ENCODE measurements at places on chromosomes 7 and 10.

DNA sequence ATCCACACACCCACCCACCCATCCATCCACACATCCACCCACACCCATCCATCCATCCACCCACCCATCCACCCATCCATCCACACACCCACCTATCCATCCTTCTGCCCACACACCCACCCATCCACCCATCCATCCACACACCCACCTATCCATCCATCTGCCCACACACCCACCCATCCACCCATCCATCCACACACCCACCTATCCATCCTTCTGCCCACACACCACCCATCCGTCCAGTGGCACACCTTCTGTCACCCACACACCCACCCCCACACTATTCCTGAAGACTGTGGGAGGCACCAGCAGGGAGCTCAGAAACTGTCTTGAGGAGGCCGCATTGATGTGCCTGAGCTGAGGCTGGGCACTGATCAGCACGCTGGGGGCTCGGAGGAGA is 9.1 kb downstream of the TECPR1 start:
- DNase-seq = no peak

DNA sequence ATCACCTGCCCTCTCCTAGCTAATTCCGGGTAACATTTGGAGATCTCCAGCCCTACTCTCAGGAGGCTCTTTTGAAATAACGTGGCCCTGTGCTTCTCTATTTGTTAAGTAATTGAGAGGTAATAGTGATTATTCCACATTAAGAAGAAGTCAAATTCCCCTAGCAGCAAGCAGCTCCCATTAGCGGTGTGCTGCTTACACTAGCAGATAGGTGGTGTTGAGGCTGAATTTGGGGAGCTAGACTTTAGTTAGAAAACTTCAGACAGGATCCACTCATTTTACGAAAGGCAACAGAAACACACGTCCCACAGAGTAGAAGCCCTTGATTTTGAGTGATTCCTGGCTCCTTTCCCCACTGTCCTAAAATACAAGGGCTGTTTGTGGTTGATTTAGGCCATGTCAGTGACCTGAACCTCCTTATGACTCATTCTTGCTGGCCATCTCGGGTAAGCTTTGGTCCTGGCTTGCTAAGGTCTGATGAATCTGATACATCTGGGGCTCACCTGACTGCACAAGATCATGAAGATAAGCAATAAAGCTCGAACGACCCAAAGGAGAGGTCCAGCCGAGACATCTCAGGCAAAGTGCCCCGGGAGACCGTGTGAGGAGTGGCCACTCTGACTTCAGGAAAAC is 77.2 kb downstream of the FAM204A start:
- no peak for DNase-seq

- no peak for DNase-seq
Observed at GRCh38 chr10:122056431-122057094, 67.6 kb downstream of the TACC2 start.

DNA sequence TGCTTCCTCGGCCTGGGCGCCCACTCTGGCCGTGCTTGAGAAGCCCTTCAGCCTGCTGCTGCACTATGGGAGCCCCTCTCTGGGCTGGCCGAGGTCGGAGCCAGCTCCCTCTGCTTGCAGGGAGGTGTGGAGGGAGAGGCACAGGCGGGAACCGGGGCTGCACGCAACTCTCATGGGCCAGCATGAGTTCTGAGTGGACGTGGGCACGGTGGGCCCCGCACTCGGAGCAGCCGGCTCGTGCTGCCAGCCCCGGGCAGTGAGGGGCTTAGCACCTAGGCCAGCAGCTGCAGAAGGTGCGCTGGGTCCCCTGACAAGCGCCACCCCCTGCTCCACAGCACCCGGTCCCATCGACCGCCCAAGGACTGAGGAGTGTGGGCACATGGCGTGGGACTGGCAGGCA is 9.0 kb upstream of the PDK4 start:
- no peak for DNase-seq

GRCh38 chr7:159091480-159092475 is 52.9 kb downstream of the VIPR2 start:
- no peak for DNase-seq

DNA sequence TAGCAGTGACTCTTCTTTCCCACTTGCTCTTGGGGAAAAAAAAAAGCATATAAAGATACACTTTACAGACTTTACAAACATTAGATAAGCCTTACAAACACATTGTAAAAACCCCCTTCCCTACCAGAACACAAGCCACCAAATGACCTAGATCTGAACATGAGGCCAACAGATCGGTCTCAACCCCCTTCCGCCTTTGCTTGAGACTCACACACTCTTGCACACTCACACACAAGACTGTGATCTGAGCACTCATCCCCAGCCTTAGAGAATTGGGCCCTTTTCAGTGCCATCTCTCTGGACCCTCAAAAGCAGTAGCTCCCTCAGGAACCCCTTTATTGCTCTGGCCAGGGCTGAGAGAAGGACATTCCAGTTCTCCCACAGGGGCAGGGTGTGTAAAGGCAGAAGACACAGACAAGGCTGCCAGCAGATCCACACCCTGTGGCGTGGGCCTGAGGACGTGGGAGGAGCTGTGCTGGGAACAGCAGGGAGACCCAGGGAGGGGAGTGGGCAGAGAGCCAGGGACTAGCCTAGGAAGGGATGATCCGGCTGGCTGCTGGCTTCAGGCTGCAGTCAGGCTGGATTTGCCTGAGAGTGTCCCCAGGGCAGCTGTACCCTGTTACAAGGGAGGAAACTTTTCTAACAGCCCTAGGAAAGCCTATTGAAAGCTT is 206.7 kb downstream of the KIAA1217 start:
- no peak for DNase-seq

GRCh38 chr7:155291045-155291530 is 6.6 kb upstream of the INSIG1 start:
- DNase-seq = no peak

GRCh38 chr7:79681454-79681853 is 228.0 kb upstream of the MAGI2 start:
- no peak for DNase-seq

- no peak for DNase-seq
Observed at GRCh38 chr7:105952917-105953595, 10.0 kb upstream of the CDHR3 start.

DNA sequence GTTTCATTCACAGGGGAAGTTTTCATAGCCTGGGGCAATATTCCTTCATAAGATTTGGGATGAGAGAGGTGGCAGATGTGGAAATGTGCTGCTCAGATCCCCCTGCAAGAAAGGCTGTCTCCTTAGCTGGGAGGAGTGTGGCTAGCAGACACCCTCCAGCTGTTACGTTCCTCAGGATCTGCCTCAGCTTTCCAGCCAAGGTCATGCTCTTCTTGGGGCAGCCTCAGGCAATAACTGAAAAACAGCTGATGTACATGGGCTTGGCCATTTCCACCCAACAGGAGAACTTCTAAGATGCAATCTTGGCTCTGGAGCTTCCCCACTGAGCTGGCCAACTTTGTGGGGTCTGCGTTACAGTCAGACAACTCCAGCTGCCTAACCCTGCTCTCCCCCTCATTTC is 51.3 kb upstream of the SEPTIN7 start:
- DNase-seq = no peak
